Tongue (tissue), 3 donors: ENCODE measurements at places on chromosomes 5 and 9.

DNA sequence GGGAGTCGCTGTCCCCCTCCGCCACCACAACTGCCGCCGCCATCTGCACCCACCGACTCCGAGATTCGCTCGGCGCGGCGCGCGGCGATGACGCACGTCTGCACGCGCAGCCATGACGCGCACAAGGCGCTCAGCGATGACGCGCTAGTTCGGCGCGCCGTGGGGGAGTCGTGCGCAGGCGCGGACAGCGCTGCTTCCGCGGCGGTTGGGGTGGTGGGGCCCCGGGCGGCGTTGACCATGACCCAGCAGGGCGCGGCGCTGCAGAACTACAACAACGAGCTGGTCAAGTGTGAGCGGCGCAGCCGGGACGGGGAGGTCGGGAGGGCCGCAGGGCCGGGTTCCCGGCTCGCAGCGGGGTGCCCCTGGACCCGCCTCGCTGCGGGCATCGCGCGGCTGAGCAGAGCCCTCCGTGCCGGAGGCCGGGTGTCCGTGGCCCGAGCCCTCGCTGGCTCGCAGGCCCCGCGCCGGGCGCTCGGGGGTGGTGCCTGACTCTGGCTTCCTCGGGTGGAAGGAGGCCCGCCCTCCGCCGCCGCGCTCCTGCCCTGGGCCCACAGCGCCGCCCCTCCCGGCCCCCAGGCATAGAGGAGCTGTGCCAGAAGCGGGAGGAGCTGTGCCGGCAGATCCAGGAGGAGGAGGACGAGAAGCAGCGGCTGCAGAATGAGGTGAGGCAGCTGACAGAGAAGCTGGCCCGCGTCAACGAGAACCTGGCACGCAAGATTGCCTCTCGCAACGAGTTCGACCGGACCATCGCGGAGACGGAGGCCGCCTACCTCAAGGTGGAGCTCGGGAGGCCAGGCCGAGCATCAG lies at the start of the genes ANAPC2 and SSNA1:
Gene ANAPC2 (minus strand): TSS at position 71 of the 807 bp plus-strand sequence. CDS start 28 bp downstream, at position 43.
Gene SSNA1 (plus strand): TSS at position 187 of the 807 bp plus-strand sequence. CDS start 51 bp downstream, at position 238.
- peak; percentile 97 for DNase-seq

GRCh38 chr5:42811591-42812446 lies at the start of gene SELENOP:
SELENOP (minus strand) TSS chr5:42811892; CDS start chr5:42808353, 3,539 bp downstream.
- DNase-seq = peak; percentile 87

DNA sequence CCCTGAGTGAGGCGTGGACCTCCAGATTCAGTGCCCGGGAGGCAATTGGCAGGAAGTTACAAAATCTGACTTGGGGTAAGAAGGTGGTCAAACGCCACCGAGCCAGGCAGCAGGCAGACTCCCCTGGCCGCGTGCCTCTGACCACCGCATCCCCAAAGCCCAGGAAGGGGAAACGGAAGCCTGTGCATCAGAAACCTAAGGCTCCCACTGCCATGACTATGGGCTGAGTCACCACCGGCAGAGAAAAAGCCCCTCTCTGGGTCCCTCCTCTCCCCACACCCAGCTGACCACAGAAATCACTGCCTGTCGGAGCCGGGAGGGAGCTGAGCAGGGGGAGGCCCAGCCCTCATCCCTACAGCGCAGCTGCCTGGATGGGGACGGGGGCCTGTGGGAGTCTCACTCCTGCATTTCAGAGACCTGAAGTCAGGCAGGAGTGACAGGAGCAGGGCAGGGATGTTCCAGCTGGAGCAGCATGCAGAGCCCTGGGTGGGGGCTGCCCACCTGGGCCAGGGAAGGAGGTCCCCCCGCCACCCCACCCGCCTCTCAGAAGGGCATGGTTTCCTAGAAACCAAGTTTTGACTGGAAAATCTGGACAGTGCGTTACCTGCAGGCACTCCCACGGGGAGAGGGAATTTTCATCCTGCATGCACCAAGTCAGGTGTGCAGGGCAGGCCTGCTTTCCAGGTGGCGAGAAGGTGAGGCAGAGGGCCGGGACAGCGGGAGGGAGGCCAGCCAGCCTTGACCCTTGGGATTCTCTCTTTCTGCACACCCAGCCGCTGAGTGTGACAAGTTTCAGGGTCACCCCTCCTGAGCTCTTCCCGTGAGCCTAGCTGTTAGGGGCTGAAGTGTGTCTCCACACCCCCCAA lies 68.2 kb downstream of the LRSAM1 start:
- peak; percentile 82 for DNase-seq

DNA sequence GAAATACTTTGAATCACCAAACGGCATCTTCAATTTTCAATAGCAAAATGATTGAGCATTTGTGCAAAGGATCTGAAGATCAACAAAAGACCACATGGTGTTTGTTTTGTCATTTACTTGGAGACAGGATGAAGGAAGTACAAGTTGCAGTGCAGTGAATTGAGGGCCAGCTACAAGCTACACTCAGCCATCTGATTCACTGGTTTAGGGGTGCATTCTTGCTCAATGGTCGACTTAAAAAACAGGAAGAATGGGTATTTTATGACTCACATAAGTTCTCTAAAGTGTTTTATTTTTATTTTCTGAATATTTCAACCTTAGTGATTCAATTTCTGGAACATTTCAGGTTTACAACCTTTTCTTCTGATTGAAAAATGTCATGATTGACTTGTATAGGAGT lies 412.1 kb upstream of the ADAMTSL1 start:
- no peak for DNase-seq

- DNase-seq = no peak
These were observed 52.6 kb upstream of the ADAMTSL1 start for GRCh38 chr9:18421391-18421790.

DNA sequence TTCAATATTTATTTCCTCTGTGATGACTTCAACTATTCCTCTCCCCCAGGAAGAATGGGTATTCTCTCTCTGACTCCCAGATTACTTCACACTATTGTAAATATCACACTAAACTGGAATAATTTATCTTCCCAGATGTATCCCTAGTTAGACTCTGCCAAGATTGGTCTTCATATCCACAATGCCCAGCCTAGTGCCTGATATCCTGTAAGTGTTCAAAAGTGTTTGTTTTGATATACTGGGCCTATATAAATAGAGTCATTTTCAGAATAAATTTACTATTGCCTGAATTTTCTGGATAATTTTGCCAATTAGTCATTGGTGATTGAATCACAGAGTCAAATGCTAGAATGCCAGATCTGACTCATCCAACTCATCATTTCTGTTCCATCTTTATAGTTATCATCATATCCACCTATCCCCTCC lies 143.7 kb upstream of the TNC start:
- no peak for DNase-seq

- DNase-seq = no peak
These were observed 75.3 kb upstream of the BARHL1 start for GRCh38 chr9:132506977-132507669.

- DNase-seq = peak; percentile 22
These were observed at the start of gene UBE2QL1 for GRCh38 chr5:6448622-6449464. UBE2QL1 (plus strand) TSS chr5:6448859; CDS start chr5:6448894, 35 bp downstream.

DNA sequence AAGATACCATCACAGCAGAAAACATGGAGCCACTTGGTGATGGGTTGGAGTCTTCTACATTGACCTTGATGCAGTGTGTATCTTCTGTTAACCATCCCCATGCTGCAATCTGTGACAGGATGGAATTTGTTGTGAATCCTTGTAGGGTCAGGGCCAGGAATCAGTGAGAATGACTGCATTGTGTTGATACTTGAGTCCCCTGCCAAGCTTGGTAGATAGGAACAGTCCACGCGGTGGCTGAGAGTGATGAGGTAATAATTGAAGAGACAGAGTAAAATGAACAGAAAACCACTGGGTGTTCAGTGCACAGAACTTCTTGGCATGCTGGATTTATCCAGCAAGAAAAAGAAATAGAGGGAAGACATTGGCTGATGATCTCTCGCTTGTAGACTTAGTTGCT lies 217.5 kb downstream of the MAN2A1 start:
- DNase-seq = peak; percentile 14

GRCh38 chr5:5364932-5365331 lies 57.5 kb upstream of the ICE1 start:
- DNase-seq = no peak

GRCh38 chr9:109597496-109597895 lies 99.4 kb upstream of the PTPN3 start:
- no peak for DNase-seq

DNA sequence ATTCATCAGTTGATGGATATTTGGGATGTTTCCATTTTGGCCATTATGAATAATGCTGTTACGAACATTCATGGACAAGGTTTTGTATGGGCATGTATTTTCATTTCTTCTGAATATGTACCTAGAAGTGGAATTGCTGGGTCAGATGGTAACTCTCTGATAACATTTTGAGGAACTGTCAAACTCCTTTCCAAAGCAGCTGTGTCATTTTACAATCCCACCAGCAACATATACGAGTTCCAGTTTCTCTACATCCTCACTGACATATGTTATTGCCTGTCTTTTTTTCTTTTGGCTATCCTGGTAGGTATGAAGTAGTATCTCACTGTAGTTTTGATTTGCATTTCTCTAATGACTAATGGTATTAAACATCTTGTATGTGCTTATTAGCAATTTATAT lies 86.7 kb downstream of the PRKACG start:
- no peak for DNase-seq
